K562 (cell line): ENCODE measurements at places on chromosomes 13 and 19.

DNA sequence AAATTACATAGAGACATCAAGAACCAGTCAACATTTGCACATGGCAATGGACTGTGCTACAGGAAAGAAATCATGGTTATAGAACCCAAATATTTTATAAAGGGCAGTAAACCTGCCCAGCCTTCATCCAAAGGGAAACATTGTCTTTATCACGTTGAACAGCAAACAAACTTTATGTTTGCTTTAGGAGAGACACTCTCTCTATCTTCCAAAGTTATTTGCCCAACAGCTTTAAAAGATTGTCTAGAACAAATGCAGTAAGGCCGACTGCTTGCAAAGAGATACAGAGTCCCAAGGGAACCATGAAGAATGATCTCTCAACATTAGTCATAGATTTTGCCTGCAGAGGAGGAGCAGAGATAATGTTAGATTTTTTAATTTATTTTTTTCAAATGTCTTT lies 1323.5 kb upstream of the SLC10A2 start:
- DNase-seq = no peak

DNA sequence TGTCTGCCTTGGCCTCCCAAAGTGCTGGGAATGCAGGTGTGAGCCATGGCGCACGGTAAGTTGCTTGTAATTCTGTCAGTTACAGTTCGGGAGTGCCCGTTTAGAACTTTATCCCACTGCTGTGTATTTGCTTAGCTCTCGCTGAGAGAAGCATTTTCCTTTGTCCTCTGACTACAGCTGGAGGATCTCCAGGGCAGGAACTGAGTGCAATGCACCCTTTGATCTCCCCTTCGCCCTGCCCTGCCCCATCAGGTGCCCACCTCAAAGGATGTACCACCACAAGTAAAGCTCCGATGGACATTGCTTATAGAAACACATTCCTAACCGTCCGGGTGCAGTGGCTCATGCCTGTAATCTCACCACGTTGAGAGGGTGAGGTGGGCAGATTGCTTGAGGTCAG lies 6.5 kb downstream of the BRME1 start:
- DNase-seq = no peak

DNA sequence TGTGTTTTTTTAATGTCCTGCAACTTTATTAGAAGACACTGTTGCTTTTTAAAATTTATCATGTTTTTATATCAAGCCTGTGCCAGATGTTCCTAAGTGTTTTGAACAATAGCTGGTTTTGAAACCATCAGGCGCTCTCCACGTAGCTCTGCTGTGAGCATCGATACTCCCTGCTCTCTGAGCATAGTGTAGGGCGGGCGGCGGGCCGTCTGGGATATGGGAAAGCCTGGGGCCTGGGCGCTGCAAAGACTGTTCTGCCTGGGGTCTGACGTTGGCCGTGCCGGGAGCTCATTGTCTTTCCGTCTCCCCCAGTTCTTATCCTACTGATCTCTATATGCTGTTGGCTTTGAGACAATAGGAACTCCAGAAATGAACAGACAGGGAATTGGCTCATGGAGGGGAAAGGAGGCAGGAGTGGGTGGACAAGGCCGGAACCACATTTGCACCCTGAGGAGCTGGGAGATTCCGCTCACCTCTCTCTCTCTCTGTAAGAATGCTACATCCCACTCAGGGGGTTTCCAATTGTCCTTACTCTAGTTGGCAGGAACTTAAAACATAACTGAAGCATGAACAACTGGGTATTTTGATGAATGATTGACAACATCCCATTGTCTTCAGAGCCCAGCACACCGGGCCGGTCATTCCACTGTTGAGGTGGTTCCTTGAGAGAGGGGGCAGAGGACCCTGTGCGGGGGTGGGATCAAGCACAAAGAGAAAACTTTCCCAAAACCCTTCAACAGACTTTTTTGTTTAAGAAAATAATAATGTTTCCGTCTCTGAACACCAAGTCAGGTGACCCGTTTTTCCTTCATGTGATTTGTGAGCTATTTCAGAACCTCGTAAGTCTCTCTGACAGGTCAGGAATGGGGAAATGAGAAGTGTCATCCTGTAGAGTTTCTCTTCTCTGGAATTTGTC lies 64.7 kb downstream of the COL4A2 start:
- DNase-seq = no peak

- DNase-seq = no peak
Measured at GRCh38 chr19:13604902-13605586, 98.8 kb upstream of the CACNA1A start.

DNA sequence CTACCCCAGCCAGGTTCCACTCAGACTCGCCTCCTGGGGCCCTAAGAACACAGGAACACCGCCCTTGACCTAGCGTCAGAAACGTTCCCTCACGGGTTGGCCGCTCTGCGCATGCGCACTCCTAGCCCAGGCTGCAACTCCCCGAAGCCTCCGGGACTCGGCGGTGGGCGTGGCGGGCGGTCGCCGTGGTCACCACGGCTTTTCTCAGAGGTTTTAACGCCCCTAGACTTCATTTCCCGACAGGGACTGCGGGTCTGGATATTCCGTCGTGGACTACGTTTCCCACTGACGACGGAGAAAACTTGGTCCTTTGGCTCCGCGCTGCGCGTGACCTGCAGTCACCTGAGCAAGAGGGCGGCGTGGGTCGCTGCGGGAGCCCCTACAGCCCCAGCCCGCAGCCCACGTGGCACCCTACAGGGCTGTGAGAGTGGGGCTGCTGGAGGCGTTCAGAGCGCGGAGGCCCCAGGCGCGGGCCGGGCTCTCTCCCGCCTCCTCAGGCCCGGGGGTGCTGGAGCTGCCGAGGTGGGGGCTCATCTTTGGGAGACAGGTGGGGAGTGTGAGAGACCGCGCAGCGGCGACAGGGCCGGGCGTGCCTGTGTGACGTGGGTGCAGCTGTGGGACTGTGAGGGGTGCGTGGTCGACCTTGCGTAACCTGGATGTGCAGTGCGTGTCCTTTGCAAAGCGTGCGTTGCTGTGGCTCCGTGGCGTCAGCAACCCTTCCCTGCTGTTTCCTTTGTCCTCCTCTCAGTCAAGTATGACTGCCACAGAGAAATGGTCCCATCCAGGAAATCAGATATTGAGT lies 38.0 kb upstream of the ZNF573 start:
- no peak for DNase-seq

- DNase-seq = peak; percentile 100
Measured at GRCh38 chr19:14405758-14406644, 13.1 kb downstream of the DDX39A start.

DNA sequence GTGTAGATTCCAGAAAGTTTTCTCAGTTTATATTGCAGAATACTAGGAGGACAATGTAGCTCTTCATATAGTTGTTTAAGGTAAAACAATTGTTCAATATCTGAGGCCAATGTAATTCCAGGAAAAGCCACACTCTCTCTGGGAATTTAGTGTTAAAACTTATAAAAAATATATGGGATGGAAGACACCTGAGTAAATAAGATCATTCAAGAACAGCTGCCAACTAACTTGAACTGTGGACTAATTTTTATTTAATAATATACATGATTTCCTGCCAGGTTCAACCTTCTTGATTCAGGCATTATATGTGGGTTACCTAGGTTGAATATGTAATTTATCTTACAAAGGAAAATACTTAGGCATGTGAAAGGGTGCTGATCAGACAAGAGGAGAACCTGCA lies 841.1 kb upstream of the PRR20A start:
- no peak for DNase-seq

DNA sequence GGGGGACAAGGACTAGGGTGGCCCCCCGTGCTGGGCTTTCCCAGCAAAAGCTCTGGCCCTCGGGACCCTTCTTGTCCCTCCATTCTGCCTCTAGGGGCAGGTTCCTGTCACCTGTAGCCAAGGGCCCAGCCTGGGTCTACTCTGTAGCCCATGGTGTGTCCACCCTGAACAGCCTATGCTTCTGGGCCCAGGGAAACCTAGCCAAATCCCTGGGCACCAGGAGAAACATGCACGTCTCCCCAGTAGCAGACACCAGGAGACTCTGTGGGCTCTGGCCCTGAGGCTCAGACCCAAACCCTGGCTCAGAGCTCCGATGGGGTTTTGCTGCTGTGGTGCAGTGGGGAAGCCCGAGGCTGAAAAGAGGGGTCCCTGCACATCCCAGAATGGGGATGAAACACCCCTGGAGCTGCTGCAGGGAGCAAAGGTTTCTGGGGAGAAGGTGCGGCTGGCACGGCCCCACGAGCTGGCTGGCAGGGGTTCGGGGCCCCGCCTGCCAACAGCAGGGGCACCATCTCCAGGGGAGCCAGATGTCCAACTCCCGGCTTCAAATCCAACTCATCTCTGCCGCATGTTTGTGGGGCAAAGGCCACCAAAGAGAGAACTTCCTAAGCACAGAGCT lies 18.2 kb downstream of the CEBPG start:
- DNase-seq = no peak

DNA sequence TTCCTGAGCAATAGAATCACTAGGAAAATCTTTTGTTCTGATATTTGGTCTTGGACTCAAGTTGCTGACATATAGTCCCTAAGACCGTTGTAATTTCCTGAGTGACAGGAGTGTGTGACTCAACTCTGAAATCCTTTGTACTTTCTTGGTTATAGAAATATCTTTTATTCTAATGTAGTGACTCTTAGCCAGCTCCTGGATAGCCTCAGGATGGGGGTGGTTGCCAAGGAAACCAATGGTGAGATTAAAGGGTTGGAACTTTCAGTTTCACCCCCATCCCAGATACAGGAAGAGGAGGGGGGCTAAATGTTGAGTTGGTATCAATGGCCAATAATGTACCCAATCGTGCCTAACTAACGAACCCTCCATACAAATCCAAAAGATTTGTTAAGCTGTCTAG lies 41.8 kb downstream of the MBD3L2B start:
- DNase-seq = no peak

DNA sequence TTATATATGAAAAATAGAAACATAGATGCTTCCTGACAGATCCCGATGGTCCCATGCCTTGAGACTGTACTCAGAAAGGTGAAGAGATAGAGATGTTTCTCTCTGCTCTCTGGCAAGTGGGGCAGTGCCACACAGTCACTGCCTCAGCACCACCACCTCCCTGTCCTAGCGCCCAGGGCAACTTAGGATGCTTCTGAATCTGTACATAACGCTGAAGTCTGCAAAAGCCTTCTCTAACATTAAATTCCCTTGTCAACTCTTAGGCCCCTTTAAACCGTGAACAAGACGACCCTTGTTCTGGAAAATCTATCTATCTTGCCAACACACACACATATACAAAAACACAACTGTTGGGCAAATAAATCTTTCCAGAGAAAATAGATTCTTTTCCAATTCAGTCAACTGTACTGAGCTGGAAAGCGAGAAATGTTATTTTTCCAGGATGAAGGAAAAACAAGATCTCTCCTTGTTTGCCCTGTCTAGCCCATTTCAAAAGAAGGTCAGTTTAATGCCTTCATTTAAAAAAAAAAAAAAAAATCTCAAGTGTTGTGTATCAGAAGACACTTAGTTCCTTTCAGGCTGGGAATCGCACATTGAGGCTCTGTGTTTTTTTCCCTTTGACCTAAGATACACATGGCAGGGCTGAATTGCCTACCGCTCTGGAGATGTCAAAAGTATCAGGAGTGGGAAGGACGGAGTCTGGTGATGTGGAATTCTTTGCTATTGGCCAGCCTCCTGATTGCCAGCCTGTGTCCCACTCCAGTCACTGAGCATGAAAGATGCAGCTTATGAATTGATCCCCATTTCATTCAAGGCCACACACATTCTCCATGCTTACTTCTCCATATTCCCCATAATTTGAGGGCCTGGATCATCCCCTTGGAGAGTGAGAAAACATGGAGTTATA lies 241.4 kb downstream of the LACC1 start:
- DNase-seq = no peak
